Fibroblast of skin of left quadriceps (primary cell): ENCODE measurements at places on chromosomes 4 and X.

DNA sequence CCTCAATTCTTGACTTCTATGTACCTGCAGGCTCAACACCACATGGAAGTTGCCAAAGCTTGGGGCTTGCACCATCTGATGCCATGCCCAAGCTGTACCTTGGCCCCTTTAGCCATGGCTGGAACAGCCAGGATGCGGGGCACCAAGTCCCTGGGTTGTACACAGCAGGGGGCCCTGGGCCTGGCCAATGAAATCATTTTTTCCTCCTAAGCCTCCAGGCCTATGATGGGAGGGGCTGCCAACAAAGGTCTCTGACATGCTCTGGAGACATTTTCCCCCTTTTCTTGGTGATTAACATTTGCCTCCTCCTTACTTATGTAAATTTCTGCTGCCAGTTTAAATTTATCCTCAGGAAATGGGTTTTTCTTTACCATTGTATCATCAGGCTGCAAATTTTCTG is 1428.1 kb downstream of the C4orf33 start:
- no peak for DNase-seq

DNA sequence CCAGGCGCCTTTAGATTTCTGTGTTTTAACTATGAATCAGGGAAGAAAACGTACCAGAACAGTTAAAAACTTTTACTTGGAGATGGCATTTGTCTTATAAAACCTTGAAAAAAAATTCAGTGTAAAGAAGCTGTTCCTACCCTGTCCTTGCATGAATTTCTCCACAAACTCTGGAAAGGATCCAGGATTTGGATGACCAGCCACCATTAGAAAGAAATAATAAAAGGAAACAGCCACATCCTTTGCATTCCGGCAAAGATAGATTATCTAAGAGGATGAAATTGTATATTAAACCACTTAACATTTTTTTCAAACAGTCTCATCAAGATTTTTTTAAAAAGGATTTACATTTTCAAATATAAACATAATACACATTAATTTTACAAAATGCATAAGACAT is 10.6 kb downstream of the SULT1E1 start:
- peak; percentile 5 for DNase-seq

DNA sequence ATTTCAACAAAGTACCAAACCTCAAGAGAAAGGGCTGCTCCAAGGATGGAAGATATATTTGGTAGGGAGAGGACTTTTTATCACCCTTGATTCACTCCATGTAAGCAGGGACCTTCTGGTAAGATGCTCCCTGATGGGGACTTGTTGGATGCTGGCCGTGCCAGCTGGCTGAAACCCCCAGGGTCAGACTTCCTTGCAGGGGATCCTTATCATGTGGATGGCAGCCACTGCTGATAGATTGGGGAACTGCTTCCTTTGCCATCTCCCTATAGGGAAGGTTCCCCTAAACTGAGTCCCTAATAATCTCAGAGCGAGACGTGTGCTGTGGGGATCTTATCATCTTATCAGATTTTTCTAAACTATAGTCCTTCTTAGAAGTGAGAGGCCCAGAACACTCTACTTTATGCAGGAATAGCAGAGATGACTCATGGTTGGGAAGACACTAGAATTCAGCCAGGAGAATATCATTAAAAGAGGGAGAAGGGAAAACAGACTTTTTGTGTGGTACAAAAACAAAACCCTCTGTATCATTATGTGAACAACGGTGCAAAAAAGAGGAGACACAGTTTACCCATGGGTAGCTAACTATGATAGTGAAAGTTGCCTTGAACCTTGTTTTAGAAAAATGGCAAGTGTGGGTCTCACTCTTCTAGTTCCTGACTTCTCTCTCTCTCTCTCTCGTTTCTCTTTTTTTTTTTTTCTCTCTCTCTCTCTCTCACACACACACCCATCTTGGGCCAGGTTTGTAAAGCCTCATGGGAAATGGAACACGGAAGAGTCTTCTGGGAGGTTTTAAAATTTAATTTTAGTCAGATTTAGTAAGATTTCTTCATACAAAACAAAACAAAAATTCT is 16.1 kb downstream of the RHOH start:
- no peak for DNase-seq

- no peak for DNase-seq
These were observed 17.3 kb upstream of the CCDC149 start for GRCh38 chr4:24930151-24930550.

- DNase-seq, result no peak
These were observed 84.2 kb downstream of the BCOR start for GRCh38 chrX:40013266-40014195.

DNA sequence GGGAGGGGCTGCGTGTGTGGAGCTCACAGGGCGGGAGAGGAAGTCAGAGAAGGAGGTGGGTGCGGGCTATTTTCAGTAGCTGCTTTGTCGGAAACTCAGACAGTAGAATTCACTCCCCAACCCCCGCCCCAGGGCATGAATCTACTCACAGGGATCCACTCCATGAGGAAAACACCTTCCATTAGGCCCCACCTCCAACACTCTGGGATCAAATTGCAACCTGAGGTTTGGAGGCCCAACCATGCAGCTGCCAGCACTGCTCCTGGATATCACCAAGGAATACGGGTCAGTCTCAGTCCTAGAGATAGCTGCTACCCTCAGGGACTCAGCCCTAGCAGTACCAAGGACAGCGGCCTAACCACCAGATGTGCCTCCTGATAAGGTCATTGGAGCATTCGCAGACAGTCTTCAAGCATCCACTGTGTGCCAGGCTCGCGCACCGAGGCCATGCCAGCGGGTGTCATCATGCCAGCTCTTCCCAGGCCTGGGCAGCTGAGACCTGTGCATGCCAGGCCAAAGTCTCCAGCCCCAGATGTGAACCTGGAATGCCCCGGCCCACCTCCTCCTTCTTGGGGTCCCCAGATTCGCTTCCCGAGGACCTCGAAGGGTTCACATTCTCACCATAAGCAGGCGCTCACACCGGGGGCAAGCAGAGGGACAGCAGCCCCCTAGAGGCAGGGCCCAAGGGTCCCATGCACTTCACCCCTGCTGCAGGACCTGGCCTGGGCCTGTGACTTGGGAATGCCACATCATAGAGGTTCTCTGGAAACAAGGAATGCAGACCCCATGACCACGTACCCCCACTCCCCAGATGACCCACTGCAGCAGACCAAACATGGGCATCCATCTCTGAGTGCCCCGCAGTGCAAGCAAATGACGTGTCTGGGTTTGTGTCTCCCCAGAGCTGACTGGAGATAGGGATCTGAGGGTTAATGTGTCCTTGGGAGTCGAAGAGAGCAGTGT is 102.3 kb downstream of the ADRA2C start:
- DNase-seq, result no peak

DNA sequence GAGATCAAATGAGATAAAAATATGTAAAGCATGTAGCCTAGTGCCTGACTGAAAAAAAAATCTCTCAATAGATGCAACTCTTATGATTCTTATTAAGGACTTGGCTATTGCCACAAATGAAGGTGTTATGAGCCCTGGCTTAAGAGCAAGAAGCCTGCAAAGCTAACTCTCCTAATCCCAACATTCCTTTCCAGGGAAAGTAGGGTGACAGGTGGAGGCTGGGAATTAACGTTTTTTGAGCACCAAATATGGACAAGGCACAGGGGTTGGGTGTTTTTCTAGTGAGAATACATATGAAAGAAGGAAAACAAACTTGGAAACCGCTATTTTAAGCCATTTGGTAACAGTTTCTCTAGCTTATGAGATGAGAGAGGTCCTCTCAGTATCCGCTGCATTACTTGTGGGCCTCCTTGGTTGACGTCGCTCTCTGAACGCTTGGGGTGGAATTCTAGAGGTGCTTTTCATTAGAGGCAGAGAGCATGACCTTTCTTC is 2.4 kb downstream of the RHOH start:
- DNase-seq, result no peak

DNA sequence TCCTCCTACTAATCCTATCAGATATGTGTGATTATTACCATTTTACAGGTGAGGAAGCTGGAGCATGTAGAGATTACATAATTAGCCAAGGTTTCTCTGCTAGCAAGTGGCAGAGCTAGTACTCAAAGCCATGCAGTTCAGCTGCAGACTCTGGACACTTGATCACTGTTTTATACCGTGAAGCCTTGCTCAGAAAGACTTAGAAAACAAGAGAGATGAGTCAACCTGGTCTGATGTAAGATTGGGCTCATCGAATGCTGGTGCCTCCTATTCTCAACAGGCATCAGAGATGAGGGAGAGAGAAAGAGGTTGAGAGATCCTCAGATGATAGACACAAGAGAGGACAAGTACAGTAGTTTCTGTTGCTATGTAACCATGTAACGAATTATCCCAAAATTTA is 19.0 kb upstream of the PDE5A start:
- DNase-seq, result no peak

GRCh38 chr4:47567511-47567910 is 82.4 kb downstream of the ATP10D start:
- DNase-seq, result no peak

DNA sequence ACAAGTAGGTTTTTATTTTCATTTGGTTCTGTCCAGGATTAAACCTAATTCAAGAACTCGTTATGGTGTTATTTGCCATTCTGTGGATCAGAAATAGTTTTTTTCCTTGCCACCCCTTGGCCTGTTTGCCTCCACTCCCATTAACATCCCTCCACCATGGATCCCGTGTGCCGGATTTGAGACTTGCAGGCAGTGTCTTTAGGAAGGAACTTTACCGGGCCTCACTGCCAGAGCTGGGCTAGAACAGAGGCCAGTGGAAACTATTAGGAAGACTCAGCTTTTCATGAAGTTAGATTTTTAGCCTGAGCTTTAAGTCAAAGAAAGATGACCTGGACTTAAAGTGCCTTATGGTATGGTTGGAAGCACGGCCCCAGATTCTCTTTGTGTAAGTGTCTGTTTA is 2.4 kb downstream of the KLHL2 start:
- no peak for DNase-seq

DNA sequence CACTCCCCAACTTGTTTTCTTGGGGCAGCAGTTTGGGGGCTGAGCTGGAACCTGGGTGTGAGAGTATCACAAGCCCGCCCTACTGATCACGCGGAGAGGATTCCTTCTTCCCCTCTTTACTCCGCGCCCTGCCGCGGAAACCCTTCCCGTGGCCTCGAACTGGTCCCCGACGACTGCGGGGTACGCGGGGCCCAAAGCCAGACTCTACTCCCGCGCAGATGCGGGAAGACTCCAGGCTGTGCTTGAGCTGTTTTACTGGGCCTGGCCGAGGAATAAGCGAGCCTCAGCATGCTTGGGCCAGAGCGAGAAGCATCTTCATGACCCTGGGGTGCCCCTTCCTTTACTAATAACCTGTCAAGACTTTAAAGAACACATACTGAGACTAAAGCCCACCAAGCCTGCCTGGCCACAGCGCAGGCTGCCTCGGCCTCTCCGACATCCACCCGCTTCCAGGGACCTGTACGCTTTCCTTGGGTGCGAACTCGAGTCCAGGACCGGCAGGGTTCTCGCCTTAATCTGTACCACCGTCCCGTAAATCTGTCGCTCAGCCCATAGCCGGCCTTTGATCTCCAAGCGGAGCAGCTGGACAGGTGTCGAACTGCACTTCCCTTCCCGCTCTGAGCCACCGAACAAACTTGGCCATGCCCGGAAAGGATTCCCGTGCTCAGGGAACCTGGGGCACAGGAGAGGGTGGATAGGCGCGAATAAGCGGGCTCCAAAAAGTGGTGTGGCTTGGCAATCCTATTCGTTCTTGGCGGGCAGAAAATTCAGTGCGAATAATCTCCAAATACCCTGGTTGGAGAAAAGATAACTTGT is 55.0 kb upstream of the TMEM33 start:
- no peak for DNase-seq

DNA sequence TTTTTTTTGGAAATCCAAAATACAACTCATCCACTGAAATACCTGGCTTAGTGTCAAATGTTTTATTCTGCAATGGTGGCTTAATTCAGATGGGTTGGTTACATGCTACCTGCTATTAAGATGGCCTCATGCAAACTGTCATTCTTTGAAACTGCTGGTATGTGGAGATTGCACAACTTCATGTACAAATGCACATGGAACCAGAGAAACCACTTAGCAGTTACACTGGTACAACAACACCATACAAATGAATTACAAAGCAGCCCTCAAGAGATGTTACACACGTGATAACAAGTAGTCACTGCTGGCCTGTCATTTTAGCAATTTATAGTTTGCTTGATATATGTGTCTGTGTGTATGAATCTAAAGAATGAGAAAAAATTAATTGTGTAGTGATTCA is 84.6 kb upstream of the STS start:
- no peak for DNase-seq

DNA sequence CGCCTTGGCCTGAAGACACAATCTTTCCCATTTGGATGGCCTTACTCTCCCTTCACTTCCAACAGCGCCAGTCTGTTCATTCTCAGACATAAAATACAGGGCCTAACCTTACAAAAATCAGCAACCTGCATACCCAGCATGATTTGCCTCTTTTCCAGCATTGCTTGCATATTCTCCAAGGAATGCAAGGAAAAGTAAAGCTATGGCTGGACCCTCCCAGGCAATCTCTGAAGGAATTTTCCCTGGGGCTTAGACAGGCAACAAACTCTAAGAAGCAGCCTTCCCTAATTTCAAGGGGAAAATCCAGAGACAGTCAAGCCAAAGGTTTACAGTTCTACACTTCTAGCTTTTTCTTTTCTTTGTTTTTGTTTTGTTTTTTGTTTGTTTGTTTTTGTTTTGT is 3.6 kb downstream of the DCTD start:
- DNase-seq, result no peak
